Nucleus accumbens (tissue), 56 donors: ENCODE measurements at places on chromosomes 3 and 15.

- no peak for DNase-seq
Measured at GRCh38 chr15:89777782-89778380, 1.7 kb downstream of the MESP2 start.

DNA sequence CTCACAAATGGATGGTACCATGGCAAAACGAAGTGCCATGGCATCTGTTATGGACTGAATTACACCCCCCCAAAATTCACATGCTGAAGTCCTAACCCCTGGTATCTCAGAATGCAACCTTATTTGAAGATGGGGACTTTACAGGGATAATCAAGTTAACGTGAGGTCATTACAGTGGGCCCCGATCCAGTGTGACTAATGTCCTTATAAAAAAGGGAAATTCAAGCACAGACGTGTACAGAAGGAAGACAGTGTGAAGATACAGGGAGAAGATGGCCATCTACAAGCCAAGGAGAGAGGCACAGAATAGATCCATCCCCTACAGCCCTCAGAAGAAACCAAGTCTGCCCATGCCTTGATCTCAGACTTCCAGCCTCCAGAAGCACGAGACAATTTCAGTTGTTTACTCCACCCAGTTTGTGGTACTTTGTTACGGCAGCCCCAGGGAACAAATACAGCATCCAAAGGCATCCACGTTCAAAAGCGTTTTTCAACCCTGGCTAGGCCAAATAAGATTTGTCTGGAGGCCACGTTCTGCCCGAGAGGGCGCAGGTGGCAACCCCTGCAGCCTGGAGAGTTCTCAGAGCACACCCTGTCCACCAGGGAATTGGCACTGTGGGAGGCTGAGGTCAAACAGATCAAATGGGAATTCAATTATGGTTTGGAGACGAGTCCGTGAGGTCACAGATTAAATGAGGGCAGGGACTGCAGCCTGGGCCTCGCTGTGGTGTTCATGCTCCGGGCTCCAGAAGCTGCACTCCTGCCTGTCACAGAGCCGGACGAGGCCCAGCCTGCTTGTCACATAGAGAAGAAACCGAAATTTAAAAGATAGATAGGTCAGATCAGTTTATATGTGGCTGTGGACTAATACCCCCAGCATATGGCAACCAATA is 494.8 kb downstream of the SHQ1 start:
- no peak for DNase-seq

DNA sequence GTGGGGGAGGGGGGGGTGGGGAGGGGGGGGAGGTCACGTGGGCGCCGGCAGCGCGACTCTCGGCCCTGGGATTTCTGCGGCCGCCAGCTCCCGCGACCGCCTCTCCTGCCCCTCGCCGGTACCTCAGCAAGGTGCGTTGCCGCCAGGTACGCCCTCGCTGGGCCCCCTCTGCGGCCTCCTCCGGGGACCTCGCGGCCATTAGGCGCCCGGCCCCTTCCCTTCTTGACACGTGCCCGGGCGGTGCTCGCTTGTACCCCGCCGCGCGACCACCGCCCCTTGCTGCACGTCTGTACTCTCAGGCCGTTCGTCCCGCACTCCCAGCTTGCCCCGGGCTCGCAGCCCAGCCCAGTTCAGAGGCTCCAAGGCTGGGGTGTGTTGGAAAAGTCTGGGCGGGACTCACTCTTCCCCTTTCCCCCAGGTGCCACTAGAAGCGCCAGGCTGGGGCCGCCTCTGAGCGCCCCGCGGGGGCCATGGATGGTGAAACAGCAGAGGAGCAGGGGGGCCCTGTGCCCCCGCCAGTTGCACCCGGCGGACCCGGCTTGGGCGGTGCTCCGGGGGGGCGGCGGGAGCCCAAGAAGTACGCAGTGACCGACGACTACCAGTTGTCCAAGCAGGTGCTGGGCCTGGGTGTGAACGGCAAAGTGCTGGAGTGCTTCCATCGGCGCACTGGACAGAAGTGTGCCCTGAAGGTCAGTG is at the start of gene MAPKAPK3:
TSS of gene MAPKAPK3 (plus strand) at position 56 of the 696 bp plus-strand sequence. CDS start at position 471, 415 bp downstream.
- no peak for DNase-seq

DNA sequence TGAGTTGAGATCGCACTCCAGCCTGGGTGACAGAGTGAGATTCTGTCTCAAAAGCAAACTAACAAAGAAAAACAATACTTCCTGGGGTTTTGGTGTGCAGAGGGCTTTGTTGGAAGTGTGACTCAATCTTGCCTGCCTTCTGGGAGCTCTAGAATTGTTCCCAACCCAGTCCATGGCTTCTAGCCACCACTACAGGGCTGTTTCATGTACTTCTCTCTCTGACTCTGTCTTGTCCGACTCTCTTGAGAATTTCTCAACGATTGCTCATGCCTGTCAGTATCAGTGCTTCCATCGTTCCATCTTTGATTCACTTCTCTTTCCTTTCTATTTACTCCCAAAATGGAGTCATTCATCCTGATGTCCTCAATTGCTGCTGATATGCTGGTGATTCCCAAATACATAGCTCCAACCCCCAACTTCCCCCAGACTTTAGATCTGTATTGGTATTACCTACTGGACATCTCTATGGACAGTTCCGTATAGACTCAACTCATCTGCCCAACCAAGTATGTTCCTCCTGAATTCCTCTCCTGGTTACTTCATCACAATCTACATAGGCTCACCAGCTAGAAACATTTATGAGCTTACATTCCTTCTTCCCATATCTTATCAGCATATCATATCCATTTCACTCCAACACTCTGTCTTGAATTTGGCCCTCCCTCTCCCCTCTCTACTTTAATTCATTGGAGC is 1.8 kb upstream of the AP2M1 start:
- DNase-seq = no peak

- DNase-seq = no peak
Measured at GRCh38 chr15:88900309-88900981, 5.1 kb upstream of the HAPLN3 start.

DNA sequence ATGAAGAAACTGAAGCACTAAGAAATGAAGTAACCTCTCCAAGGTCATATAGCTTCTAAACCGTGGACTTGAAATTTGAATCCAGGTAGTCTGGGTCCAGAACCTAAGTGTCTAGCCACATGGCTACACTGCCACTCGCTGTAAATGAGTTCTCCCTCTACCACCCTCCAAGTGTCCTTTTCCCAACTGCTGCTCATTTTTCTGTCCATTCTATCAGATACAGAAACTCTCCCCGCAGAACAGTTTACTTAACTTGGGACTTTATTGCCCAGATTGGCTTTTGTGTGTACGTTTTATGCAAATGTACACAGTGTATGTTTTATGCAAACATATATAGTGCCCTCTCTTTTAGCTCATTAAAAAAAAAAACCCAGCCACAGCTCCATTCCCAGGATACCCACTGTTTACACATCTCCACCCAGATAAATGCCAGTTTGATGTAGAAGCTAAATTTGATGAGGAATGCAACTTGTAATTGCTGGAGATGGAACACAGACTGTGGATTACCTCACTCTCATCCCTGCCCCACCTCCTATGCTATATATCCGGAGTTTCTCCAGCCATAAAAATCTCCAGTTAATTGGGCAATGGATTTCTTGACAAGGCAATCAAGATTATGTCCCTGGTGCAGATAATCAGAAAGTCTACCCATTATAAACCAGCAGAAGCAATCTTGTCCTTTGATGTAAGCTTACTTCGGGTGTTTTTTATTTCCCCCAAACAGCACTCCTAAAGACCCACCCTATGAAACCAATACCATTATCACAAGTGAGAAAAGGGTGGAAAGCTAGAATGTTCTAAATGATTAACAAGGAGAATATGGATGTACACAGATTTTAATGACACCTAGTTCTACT is 42.0 kb downstream of the THBS1 start:
- DNase-seq = no peak

DNA sequence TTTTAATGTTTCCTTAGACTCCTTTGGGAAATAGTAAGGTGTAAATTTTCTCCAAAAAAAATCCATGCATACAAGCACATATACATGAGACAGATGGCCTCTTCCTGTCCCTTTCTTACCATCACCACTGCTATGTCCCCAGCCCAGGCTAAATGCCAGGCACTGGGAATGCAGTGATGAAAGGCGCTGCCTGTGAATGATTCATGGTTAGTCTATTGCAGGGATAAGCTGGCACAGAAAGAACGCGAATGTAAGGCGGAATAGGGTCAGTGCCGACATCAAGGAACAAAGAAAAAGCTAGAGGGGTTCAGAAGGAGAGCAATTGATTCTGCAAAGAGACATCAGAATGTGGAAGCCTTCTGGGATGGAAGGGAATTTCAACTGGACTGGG is 36.2 kb upstream of the CFAP161 start:
- DNase-seq = no peak

DNA sequence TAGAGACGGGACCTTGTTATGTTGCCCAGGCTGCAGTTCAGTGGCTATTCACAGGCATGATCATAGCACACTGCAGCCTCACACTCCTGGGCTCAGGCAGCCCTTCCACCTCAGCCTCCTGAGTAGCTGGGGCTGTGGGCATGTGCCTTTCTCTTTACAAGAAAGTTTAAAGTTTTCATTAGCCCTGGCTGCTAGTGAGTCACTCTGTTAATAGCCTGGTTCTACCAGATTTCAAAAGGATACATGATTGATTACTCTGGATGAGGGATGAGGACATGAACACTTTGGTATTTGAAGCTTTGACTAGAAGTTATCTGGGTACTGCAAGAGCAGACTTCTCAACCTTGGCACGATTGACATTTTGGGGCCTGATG is 95.1 kb downstream of the DHX36 start:
- no peak for DNase-seq
